Activated CD8-positive, alpha-beta memory T cell treated with anti-CD3 and anti-CD28 coated beads for 1 hour (primary cell): ENCODE measurements at places on chromosomes 1 and 21.

GRCh38 chr1:39159224-39160036, 45.1 kb upstream of the MACF1 start:
- no peak for DNase-seq

DNA sequence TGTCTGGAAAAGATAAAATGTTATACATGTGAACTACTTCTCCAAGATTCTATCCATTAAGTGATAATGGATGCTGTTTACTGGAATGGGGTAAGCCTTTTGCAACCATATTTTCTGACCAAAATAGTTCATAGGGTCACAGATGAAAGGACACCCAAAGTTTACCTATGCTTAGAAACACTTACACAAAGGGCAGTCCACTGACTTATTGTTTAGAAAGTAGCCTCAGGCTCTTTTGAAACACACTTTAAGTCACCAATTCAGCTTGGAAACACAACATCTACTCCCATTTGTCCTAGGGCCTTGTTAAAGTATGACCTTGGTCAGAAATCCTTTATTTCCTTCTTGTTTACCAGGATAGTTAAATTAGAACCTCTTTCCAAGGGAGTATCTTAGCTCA, 28.7 kb upstream of the VTCN1 start:
- no peak for DNase-seq

- no peak for DNase-seq
Measured at GRCh38 chr1:46699666-46700065, 19.2 kb downstream of the EFCAB14 start.

GRCh38 chr21:44084496-44085241, 22.5 kb upstream of the PWP2 start:
- no peak for DNase-seq

DNA sequence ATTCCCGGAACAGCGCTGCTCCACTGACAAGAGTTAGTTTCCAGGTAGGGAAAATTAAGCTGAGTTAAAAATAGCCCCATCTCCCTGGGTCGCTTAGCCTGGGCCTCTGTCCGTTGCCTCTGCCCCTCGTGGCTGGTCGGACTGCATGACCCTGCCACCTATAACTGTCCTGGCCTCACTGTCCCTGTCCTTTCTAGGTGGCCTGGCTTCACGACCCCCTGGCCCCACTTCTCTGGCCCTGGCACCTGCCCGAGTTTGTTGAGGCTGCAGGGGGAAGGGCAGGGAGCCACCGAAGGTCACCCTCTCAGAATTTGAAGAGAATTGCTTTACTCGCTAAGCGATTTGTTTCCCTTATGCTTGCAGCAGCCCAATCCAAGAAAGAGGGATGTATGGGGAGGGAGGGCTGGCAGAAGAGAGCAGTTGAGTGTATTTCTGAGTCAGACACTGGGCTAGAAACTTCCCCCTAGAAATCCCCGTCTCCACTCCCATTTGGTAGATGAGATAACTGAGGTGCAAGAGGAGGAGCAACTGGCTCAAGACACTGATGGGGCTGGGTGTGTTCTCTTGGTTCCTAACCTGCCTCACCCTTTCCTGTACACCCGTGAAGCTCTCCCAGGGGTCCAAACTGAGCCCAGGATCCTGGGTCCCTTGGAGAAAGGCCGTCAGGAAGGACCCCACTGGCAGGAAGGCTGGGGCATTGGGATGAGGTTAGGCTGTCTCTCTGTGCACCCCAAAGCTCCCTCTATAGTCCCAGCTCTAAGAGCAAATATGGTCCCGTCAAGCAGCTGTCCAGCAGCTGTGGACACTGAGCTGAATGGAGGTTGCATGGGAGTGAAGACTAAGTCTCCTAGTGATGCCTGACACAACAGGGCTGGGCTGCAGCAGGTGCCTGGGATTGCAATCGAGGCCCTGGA, 2.9 kb upstream of the EDN2 start:
- no peak for DNase-seq

GRCh38 chr1:21311016-21311415, 20.8 kb upstream of the ECE1 start:
- DNase-seq: no peak

- no peak for DNase-seq
Measured at GRCh38 chr1:168513656-168514404, 30.0 kb downstream of the XCL2 start.

GRCh38 chr1:27795601-27796000, 22.6 kb downstream of the STX12 start:
- DNase-seq: no peak

GRCh38 chr1:229578168-229579058, 19.9 kb upstream of the ABCB10 start:
- DNase-seq: no peak

GRCh38 chr1:10751160-10751559, 45.3 kb downstream of the CASZ1 start:
- no peak for DNase-seq

DNA sequence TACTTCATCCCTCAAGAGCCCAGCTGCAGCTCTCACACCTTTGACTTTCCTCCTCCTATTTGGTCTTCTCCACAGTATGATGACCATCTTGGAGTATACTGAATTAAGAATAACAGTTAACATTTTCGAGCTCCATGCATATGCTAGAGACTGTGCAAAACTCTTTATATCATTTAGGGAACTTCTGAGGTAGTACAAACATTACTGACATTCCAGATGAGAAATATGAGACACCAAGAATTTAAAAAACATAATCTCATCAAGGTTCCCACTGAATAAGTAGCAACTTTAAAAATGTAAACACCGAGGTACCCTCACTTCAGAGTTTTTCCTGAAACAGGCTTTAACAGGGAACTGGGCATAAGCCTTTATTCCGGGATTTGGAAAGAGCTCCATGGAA, 22.7 kb downstream of the FMO3 start:
- DNase-seq: no peak

DNA sequence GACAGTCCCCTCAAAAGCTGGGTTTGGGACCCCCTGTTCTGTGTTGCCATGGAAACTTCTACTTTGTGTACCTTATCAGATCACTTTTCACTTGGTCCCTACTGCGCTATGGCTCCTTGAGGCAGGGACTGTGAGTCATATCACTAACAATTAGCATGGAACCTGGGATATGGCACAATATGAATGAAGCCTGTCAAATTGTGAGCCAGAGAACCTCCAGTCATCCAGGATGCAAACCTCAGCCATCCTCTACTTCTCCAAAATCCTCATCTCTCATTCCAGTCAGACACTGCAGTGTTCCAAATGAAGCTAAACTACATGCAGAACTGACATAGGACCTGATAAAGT, 11.2 kb upstream of the CAPZB start:
- DNase-seq: no peak

DNA sequence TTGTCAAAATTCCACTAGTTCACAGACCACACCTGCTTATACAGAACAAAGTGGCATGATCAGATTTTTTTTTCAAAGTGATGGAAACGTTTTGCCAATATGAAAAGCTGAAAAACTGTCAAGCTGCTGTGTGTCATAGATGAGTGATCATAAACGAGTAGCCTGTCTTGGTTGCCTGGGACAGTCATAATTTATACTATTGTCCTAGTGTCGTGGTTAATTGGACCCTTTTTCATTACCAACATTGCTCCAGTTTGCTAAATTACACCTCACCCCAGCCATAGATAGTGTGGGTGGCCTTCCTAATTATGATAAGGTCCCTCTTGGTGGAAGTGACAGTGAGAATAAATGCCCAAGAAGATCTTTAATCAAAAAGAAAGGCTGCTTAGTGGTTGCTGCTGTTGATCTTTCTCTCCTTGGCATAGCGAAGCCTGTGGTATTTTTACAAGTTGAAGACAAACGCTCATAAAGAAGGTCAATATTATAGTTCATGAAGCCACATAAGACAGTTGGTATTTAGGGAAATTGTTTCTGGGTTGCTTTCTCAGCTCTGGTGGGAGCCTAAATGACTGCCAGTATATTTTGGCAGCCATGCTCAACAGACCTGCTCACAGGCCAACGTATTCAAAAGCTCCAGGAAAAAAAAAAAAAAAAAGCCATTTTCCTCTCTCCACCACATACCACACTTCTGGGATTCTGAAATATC, 478.1 kb downstream of the PLA2G4A start:
- no peak for DNase-seq

GRCh38 chr1:107019166-107019565, 37.3 kb upstream of the PRMT6 start:
- no peak for DNase-seq

DNA sequence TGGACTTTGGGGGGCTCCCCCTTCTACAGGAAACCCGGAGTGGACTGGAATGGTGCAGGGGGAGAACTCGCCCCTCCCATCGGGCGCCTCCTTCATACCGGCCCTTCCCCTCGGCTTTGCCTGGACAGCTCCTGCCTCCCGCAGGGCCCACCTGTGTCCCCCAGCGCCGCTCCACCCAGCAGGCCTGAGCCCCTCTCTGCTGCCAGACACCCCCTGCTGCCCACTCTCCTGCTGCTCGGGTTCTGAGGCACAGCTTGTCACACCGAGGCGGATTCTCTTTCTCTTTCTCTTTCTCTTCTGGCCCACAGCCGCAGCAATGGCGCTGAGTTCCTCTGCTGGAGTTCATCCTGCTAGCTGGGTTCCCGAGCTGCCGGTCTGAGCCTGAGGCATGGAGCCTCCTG, at the start of gene TNFRSF14:
Gene TNFRSF14, plus strand, starts transcription at position 95 of the 401 bp plus-strand sequence. Its CDS starts 294 bp downstream, at position 389.
- DNase-seq: peak; percentile 47

DNA sequence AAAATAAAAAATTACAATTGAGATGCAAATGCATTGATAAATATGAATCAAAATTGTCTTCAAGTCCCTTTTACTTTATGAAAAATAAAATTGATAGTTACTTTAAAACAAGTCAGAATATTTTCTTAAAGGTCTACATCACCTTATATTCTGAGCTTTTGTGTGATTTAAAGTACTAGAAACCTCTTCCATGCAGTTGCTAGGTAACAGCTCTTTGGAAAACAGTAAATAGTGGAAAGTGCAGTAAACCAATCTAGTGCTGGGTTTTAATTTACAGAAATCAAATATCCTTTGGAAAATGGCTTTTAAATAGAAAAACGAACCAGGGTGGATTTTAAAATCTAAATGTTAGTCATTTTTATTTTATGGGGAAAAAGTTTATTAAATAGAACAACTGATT, 227.9 kb downstream of the KCNT2 start:
- DNase-seq: no peak

DNA sequence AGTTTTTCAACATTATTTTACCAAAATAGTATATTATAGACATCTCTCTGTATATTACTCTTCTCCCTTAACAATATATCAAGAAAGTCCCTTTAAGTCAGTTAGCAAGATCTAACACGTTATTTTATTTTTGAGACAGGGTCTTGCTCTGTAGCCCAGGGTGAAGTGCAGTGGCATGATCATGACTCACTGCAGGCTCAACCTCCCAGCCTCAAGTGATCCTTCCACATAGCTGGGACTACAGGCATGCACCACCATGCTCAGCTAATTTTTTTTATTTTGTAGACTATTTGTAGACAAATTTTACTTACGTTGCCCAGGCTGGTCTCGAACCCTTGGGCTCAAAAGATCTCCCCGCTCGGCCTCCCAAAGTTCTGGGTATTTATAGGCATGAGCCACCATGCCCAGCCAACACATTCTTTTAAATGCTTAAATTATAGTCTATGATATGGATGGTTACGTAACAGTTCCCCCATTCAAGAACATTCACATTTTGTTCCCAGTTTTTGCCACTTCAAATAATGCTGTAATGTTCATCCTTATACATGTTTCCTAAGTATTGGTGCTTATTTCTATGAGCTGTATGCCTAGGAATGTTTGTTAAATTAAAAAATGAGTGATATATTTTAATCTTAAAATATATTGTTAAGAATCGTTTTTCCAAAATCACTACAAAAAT, 70.4 kb downstream of the TUT4 start:
- no peak for DNase-seq

DNA sequence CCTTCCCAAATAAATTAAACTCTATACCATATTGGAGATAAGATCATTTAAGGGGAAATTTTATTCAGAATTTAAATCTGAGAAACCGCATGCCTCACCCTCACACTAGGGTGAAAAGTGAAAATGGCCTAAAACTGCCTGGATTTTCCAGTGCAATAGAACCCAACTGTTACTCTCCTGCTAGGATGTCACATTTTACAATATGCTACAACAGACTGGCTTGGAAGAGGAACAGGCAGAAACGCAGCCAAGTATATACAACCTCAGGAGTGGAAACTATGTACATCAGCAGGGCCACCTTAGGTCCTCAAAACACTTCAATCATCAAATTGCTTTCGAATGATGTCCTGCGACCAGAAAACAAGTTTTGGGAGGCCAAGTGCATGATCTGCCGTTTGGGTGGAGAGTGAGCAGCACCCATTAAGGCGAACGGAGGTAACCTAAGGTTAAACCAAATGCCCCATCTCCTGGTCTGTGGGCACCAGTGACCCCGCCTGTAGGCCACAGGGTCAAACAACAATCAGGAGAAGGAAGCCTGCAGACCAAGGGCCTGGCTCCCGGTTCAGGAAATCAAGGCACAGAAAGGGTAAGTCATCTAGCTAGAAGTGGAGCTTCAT, 4.9 kb downstream of the RCAN1 start:
- no peak for DNase-seq

GRCh38 chr1:241286486-241286885, 70.5 kb downstream of the RGS7 start:
- no peak for DNase-seq

GRCh38 chr1:230465691-230466090, 39.6 kb upstream of the PGBD5 start:
- DNase-seq: no peak

GRCh38 chr1:31487143-31487542, 74.1 kb downstream of the SERINC2 start:
- DNase-seq: no peak
